Stimulated activated CD8-positive, alpha-beta memory T cell treated with anti-CD3 and anti-CD28 coated beads, Interleukin-4, amount 100 ng/mL, for 4 hours (primary cell): ENCODE measurements at places on chromosomes 6 and 20.

DNA sequence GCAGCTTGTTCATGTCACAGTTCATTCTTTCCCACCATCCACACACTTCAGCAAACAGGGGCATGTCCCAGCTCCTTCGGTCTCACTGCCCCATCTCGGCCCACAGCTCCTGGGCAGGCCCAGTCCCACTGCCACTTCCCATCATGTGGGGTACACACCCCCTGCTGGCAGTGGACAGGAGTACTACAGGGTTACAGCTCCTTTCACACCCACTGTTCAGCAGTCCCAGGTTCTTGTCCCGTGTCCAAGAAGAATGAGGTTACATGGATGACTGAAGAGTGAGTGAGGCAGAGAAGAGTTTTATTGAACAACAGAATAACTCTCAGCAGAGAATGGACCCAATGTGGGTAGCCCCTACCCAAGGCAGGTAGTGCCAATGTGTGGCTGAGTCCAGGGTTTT lies 77.8 kb upstream of the SMLR1 start:
- DNase-seq, result no peak

- no peak for DNase-seq
These were observed 747.6 kb downstream of the RFPL4B start for GRCh38 chr6:113094779-113095178.

DNA sequence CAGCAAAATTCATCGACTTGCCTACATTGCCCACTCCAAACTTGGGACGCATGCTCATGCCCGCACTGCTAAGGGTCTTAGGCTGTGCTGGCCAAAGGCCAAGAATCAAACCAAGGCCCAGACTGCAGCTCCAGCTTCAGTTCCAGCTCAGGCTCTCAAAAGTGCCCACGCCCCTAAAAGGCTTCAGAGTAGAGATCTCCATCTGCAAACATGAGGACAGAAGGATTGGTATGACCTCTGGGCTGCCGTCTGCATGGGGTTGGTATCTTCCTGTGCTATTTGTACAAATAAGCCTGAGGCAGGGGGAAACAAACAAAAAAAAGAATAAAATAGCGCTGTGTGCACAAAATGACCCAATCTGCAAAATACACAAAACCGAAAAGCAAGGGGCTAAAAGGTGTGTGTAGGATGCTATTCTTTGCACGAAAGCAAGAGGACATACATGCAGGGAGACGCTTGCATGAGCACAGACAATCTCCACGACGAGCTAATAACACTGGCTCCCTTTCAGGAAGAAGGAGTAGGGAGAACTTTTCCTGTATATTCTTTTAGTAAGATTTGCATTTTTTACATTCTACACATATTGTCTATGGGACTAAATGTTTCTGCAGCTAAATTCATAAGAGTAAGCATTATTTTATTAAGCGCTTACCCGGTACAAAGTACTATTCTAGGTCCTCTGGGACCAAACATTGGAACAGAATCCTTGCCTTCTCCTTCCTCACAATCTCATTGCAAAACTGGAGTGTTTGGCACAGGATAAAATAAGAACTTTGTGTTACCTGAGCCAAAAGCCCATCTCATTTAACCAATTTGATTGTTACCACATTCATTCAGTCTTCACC lies 33.1 kb downstream of the ATP9A start:
- no peak for DNase-seq

- DNase-seq, result no peak
These were observed 63.3 kb downstream of the STK35 start for GRCh38 chr20:2164966-2165365.

DNA sequence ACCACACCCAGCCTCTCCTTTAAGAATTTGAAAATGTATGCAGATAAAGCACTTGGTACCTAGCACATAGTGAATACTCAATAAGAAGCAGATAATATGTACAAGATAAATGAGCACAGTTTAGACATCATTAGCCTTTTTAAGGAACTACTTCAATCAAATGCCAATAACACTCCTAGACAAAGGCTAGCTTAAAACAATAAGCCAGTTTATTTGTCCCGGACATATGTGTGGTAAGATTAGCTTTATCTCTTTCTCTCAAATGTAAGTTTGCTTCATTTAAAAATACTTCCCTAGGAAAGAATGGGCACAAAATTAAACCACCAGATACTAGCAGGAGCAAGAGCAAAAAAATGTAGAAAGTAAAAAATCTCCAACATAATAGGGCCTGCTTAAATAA lies 73.8 kb downstream of the MAP3K5 start:
- DNase-seq, result no peak

DNA sequence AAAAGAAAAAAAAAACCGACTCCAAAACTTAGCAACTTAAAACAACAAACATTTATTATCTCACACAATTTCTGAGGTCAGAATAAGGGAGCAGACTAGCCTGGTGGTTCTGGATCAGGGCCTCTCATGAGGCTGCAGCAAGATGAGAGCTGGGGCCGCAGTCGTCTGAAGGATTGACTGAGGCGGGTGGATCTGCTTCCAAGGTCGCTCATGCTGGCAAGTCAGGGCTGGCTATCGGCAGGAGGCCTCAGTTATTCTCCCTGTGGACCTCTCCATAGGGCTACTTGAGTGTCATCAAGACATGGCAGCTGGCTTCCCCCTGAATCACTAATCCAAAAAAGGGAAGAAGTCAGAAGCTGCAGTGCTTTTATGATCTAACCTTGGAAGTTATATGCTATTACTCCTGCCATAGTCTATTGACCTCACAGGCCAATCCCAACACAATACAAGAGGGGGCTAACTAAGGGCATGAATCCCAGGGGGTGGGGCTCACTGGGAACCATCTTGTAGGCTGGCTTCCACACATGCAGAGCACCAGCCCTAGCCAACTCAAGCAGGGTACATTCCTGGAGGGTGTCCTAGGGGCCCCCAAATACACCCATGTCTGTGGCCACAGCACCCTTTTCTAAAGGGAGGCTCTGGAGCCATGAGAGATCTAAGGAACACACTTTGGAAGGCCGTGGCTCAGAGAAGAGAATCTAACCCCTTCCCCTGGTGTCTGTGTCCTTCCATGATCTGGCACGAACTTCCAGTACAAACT lies 11.3 kb downstream of the EBF4 start:
- no peak for DNase-seq

GRCh38 chr20:53215166-53215565 lies 243.0 kb downstream of the TSHZ2 start:
- no peak for DNase-seq

GRCh38 chr6:84618836-84619235 lies 145.6 kb downstream of the TBX18 start:
- DNase-seq, result no peak

DNA sequence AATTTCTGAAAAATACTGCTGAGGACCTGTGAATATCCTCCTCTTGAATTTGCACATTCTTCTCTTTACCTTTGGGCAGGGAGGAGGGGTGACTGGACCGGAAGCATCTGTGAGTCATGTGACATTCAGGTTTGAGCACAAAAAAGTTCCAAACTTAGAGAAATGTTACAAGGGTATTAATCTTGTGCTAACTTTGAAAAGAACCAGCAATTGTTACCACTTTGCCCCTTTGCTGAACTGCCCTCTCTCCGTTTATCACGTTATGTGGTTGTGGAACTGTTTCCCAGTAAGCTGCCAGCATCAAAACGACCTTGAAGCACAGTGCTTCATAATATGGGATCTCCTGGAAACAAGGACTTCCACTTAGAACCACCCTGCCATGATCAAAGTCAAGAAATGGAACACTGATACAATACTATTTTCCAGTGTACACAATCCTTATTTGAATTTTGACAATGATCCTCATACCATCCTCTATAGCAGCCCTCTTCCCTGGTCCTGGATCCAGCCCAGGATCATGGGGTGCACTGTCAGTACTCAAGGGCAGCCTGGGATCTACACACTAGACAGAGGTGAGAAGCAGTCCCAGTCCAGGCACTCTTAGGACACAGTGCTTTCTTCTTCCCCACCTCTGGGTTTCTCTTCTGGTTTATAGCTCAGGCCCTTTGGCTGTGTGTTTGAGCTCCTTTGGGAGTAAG lies 2.3 kb upstream of the TUBB1 start:
- no peak for DNase-seq
